ENCODE measurements at places on chromosomes 4 and X.

DNA sequence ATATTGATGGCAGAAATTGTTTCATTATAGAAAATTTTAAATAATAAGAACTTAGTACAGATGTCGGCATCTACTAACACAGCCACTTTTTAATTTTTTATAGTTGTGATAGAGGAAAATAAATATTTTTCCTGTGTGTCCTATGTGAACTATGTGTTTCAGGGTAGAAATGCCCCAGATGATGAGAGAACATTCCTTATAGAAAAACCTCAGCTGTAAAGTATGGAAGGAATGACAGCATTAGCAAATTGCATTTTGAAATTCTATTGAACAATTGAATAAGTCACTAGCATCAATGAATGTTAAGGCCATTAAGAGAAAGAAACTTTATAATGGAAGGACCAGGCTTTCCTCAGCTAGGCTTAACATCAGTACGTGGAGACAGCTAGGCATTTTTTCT lies 149.2 kb downstream of the CFAP299 start:
- no peak for DNase-seq

- peak; percentile 0 for DNase-seq
Observed at GRCh38 chrX:97685753-97686152, 802.0 kb downstream of the RPA4 start.

DNA sequence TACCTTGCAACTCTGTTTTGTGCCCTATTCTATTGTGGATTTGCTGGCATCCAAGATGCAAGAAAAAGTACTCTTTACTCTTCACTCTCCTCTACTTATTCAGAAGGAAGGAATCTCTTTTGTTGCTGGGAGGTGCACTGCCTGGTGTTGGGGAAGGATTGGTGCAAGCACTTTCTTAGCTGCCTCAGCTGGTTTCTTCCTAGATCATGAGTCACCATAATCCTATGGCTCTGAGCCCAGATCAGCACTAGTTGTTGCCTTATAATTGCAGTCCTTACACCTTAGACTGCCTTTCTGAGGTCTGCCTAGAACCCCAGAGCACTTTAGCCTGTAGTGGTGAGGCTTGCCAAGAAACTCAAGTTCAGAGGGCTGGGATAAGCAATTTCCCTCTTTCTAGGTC lies 37.0 kb upstream of the CT83 start:
- DNase-seq: no peak

GRCh38 chr4:36921476-36922216 lies 322.9 kb upstream of the NWD2 start:
- DNase-seq: no peak

DNA sequence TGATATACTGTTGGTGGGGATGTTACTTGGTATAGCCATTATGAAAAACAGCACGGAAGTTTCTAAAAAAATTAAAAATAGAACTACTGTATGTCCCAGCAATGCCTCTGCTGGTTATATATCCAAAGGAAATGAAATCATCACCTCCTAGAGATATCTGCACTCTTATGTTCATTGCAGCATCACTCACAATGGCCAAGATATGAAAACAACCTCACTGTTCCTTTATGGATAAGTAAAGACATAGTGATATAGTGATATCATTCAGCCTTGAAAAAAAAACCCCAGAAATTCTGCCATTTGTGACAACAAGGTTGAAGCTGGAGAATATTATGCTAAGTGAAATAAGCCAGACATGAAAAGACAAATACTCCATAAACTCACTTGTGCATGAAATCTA lies 543.8 kb upstream of the SLIT2 start:
- DNase-seq: no peak

DNA sequence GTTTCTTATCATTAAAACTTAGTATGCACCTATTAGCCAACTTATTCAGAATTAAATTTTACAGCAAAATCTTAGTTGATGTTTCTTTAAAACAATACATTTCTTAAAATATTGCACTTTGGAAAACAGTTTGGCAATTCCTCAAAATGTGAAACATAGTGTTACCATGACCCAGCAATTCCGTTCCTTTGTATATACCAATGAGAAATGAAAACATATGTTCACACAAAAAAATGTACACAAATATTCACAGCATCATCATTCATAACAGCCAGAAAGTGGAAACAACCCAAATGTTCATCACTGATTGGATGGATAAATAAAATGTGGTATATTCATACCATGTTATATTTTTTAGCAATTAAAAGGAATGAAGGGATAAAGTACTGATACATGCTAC lies 50.2 kb downstream of the WDR44 start:
- no peak for DNase-seq

DNA sequence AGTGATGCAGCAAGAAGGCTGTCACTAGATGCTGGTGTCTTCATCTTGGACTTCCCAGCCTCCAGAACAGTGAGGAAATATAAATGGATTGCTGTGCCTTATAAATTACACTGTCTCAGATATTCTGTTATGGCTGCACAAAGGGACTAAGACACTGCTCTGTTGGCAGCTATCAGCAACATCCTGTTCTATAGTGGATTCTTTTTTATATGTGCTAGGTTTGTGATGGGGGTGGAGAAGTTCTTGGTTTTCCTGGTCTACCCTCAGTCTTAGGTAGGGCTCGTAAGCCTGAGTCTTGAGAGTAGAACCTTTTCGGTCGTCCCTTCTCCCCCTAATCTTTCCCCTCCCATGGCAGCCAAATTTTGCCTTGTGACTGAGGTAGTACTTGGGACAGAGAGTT lies 17.3 kb downstream of the STIM2 start:
- no peak for DNase-seq

DNA sequence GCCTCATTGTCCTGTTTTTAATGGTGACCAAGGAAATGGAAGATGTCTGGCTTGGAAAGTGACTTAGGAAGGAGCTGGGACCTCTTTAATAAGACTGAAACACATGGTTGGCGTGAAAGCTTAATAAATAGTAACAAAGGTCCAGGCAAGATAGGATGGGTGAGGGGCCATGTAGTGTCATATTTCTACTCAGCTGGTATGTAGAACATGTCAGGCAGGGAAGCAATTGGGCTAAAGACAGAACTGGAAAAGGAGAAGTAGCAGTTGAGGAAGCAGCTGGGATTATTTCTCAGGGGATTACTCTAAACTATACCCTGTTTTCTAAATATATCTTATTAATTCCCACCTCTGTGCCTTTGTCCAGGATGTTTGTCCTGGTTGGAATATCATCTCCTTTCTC lies 18.6 kb downstream of the ITGB1BP2 start:
- no peak for DNase-seq

DNA sequence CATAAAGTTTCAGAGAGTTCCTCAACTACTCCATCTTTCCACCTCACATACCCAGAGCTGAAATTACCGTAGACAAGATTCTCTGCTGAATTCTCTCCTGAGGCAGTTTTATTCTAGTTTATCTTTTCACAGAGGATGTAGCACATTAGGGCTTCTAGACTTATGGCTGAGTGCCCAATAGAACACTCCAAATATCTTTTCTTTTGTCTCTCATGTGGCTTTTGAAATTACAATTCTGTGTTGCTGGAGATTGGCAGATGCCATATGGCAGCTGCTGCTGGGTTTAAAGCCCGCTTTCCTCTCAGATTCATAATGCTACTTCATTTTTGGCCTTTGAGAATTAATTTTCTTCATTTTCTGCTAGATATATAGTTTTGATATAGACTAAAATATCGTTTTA lies 107.6 kb upstream of the BANK1 start:
- no peak for DNase-seq

GRCh38 chr4:115537387-115537786 lies 424.0 kb upstream of the NDST4 start:
- peak; percentile 2 for DNase-seq

GRCh38 chrX:38654302-38654701 lies 93.0 kb downstream of the TSPAN7 start:
- peak; percentile 31 for DNase-seq

DNA sequence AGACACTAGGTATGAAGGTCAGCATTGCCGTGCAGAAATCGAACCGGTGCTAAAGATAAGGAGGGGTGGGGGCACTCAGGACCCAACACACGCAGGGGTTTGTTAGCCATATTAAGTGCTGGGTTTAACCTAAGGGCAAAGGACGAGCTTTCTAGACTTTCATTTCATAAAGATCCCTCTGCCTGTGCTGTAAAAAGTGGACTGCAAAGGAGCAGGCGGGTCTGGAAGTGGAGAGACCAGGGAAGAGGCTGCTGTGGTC lies 1.3 kb downstream of the CASP3 start:
- DNase-seq: no peak

GRCh38 chr4:151434183-151434860 lies 25.3 kb downstream of the FHIP1A start:
- no peak for DNase-seq

DNA sequence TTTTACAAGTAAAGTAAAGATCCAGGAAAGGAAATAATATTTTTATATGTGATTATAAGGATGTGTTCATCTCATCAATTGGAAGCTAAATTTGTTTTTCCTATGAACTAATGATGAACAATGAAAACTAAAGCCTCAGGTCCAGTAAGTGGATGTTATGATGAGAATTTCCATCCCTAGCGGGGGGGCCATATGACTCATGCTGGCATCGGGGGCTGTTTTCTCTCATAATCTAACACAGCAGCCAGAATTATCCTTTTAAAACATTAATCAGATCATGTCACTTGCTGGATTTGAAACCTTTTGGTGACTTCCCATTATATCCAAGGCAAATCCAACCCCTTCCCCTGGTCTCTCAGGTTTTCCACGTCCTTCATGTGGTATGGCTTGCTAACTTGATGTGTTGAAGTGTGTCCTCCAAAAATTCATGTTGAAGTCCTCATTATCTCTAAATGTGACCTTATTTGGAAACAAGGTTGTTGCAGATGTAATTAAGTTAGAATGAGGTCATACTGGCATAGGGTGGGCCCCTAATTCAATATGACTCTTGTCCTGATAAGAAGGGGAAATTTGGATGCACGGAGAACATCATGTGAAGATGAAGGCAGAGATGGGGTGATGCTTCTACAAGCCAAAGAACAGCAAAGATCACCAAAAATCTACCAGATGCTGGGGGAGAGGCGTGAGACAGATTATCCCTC lies 96.8 kb downstream of the AKAP4 start:
- DNase-seq: no peak

DNA sequence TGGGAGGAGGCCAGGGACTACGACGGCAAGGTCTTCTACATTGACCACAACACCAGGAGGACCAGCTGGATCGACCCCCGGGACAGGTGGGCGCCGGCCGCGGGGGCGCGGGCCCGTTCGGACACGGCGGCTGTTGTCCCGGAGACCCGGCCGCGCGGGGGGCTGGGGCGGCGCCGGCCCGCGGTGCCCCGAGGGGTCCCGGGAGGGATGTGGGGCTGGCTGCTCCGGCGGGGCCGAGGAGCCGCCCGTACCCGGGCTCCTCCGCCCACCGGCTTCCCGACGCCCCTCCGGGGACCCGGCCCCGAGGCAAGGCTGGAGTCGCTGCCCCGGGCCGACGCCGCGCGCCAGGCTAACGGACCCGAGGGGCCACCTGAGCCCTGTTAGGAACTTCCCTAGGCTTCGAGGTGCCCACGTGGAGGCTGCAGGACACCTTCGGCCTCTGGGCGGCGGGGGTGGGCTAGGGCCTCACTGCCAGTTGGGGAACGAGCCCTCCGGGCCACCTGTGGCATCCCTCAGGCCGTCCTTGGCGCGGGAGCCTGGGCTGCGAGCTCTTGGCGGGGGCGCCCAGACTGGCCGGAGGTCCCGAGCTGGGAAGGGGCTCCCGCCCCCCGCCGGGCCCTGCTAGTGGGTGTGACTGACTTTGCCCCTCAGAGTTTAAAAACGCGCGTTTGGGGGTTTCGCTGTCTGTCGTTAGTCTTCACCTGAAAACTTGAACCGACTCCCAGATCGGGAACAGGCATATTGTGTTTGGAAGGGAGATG lies 660 bp downstream of the WWC2 start:
- DNase-seq: peak; percentile 42

GRCh38 chr4:100288161-100288560 lies 97.9 kb upstream of the DDIT4L start:
- no peak for DNase-seq

GRCh38 chr4:30720021-30720660 lies at the start of gene PCDH7:
PCDH7 (plus strand) TSS chr4:30720369; CDS start chr4:30721423, 1,054 bp downstream.
- peak; percentile 49 for DNase-seq

DNA sequence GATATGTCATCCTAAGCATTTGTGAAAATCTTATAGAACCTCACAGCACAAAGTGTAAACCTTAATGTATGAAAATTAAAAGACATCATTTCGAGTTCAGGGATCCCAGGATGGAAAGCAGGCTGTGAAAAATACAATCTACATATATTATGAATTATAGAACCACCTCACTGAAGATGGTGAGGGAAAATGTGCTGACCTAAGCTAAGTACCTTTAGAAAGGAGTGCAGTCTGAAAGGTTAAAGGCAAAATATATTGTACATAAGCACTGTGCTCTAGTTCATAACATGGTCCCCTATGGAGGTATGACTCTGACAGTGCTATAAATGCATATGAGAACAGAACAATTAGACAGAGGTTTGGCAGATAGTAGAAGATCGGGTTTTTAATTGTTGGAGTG lies 368.6 kb downstream of the TMA16 start:
- DNase-seq: no peak
